ENCODE measurements at places on chromosomes 2 and 18. TPM values are rescaled to one million over a fixed set of nuclear protein-coding genes. Genes with fewer than 3 reads are reported as not detected.

The TBR1 gene
- not detected for total RNA-seq

The GTF2A1L gene
- total RNA-seq, result not detected

The EVA1A gene
- 63.5 TPM for total RNA-seq

The GKN2 gene
- total RNA-seq, result 11.2 TPM

The RNF103 gene
- 20.1 TPM for total RNA-seq

The NMUR1 gene
- 1.6 TPM for total RNA-seq

The BBS5 gene
- total RNA-seq, result 7.0 TPM

The CRYBA2 gene
- total RNA-seq, result not detected

The RGPD6 gene
- 54.6 TPM for total RNA-seq

- DNase-seq, result no peak
These were observed 118.7 kb downstream of the SPTBN1 start for GRCh38 chr2:54574860-54575247.

- DNase-seq, result no peak
These were observed 40.6 kb downstream of the IWS1 start for GRCh38 chr2:127485694-127486071.

DNA sequence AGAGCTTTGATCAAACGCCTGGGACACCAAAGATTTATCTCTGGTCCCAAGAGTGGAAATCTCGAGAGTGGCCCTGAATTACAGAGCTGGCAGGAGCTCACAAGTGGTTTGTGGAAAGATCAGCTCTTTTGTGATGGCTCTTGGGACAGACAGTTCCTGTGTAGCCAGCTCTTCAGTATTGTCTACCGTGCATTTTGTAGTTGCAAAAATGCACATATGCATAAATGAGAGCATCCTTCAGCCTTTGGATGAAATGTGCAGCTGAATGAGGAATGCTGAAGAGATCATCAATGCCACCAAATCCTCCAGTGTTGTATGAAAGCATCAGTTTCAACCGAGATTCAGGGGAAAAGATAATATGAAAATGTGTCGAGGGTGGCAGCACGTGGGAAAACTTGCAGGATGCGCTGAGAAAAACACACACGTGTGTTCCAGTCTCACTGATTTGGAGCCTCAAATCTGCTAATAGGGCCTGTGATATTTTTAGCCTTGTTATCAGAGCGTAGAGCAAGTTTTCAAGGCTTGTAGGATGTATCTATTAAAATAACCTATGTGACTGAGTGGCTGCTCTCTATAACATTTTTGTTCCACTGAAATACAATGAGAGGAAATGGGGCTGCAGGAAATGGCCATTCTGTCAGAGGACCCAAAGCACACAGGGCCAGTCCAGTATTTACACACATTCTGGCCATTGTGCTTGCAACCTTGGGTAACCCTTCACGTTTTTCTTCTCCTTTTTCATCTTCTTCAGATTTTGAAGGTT, 138.7 kb downstream of the PRKCE start:
- DNase-seq, result no peak

DNA sequence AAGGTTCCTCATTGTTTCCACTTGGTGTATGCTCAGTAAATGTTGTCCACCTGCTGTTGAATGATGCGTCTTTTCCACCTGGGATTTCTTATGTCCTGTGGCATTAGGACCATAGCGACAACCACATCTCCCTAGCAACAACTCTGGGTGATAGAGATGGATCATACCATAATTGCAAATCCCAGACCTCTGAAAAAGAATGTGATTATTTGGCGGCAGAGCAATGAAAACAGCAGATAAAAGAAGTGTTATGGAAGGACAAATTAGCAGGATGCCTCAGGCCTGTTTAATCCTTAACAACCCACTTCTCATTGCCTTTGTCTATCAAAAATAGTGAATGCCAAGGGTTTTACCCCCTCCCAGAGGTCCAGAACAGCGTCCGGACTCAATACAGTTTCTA, 278.9 kb downstream of the TSN start:
- DNase-seq, result no peak

DNA sequence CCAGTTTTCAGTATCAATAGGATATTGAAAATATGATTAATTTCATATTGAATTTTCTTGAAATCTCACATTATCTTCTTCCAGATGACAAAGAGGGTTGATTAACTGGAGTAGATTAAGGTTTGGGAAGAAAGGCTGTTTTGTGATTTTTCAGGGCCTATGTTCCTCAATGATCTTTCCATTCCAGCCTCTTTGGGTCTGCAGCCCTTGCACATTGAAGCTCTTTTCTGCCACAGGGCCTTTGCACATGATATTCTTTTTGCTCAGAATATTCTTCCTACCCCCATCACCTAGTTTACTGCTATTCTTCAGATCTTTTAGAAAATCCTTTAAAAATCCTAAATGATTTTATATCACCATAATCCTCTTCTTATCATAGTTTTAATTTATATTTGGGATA, 449.6 kb downstream of the PLCL1 start:
- DNase-seq, result no peak

DNA sequence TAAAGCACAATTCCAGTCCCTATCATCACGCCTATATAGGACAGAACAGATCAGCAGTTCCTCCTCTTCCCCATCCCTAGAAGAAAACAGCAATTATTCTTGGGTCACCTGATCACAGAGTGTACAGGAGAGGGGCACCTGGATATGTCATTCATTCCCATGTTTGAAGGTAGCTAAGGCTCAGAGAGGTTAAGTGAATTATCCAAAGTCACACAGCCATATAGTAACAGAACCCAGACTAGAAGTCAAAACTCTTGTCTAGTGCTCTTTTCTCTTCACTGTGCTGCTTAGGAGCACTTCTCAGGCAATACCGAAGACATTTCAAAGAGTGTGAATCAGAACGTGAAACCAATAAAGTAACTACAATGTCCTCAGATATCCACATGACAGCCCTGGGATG, 93.0 kb upstream of the ATL2 start:
- DNase-seq, result no peak

- DNase-seq, result no peak
These were observed 121.0 kb downstream of the MYO3B start for GRCh38 chr2:170298861-170299429.

DNA sequence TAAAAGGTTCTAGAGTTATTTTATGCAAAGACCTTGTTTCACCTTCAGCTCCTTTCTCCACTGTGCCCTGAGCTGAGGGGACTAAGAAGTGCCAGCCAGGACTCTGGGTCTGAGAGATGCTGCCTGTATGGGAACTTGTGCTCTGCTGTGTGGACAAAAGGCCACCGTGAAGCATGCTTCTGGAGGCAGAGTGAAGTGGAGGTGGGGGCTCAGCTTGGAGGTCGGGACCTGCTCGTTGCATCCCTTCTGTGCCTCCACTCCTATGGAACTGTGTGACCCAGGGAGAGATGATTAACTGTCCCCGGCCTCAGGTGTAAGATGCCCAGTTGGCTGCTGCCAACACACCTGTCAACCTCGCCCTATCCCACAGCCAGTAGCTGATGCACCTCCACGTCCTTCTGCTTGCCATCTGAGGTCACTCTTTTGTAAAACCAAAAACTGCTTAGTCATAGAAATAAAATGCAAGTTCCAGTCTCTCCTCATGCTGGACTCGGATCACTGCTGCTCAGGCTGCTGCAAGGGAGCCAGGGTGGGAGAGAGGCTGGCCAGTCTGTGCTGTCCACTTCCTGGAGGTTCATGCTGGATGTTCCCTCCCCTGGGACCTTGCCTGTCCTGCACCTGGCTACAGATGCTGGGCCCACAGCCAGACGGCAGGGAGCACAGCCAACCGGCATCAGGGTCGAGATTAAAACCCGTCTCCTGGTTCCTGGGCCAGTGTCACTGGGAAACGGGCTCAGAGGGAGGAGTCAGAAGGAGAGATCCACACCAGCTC, 113.2 kb downstream of the ACKR3 start:
- no peak for DNase-seq

- no peak for DNase-seq
These were observed 1508.5 kb upstream of the NXPH2 start for GRCh38 chr2:140288726-140289125.

DNA sequence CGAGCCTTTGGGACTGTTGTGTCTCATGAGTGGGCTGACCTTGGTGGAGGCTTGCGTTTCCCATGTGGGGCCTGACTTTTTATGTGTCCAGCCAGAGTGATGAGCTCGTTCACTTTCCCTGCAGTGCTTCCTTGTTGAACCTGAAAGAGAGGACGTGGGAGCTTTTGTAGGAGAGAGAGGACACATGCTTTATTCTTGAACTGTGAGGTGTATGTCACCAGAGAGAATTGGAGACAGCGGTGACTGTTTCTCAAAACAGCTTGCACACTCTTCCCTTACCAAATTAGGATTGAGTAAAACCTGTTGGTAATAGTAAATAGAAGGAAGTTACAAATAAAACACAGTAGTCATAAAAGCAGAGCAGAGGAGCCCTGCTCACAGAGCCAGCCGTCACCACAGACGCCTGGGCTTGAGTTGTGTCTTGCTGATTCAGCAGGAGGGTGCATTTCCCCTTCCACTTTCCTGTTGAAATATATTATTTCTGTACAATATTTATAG, 60.7 kb downstream of the INPP4A start:
- peak; percentile 70 for DNase-seq

DNA sequence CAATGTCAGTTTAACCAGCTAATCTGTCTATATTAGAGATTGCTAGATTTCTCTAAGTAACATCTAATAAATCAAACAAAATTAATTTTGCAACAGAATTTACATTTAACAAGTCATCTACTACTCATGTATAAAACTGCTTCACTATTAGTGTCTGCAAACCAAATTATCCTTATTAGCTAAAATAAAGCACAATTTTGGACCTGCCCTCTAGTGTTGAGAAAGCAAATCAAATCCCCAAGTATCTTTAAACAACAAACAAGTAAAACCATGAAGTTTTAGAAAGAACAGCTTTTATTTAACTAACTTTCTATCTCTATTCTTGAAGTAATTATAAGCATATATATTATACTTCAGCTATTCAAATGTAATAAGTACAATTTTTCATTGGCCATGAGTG, 113.1 kb upstream of the SP3 start:
- DNase-seq, result no peak

- no peak for DNase-seq
These were observed 6.0 kb upstream of the NEDD4L start for GRCh38 chr18:58038063-58038462.

- no peak for DNase-seq
These were observed 104.8 kb downstream of the TANC1 start for GRCh38 chr2:159073256-159073655.

GRCh38 chr2:195094330-195094729, 562.7 kb upstream of the SLC39A10 start:
- DNase-seq, result no peak

GRCh38 chr2:220241423-220241822, 614.0 kb downstream of the SLC4A3 start:
- DNase-seq, result no peak

- no peak for DNase-seq
These were observed 147.8 kb downstream of the KCNE4 start for GRCh38 chr2:223199531-223200515.

DNA sequence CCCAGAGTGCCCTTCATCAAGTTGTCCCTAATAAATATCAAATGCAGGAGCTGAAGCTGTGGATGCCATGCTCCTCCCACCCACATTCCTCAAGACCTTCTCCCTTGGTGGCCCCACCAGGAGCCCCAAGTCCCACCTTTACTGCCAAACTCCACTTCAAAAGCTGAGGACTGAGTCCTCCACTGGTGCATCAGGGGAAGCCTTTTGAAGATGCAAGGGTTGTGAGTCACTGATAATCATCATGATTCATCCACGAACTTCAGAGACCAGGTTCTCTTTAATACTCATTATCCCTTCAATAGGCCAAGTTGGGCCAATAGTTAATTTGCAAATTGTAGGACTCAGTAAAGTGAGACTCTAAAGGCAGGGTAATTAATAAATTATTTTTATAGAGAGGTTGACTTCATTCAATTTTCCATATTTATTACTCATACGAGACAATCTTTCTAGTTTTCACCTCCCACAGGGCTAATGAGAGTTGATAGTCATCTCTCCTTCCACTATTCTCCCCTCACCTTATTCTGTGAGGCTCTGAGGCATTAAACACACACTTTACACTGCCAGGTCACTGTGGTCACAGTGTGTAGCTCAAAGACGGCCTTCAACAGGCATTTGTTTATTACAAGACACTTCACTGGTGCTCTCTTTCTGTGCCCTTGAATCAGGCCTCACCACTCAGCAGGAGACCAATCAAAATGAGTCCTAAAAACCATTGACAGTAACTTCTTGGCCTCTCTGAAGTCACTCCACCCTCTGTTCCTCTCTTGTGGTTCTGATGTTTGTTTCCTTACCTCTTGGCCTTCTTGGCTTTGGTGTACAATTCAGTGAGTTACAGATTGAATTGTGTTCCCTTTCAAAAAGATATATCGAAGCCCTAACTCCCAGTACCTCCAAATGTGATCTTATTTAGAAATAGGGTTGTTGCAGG, 99.9 kb downstream of the TRIB2 start:
- no peak for DNase-seq

DNA sequence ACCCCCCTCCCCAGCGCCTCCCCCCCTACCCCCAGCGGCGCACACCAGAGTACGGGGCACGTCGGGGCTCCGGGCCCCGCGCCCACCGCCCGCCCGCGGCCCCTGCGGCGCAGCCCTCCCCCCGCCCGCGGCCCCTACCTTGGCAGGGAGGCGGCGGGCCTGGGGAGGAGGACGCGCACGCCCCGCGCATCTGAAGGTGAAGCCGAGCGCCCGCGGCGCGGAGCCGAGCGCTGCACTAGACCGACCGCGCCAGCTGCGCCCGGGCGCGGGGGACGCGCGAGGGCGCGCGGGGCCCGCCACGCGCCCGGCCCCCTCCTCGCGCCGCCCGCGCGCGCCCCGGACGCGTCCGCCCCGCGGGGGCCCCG, at the start of gene ZNF516:
TSS of gene ZNF516 (minus strand) at position 237 of the 365 bp plus-strand sequence. CDS start 52,188 bp downstream, outside the sequence.
- peak; percentile 59 for DNase-seq

DNA sequence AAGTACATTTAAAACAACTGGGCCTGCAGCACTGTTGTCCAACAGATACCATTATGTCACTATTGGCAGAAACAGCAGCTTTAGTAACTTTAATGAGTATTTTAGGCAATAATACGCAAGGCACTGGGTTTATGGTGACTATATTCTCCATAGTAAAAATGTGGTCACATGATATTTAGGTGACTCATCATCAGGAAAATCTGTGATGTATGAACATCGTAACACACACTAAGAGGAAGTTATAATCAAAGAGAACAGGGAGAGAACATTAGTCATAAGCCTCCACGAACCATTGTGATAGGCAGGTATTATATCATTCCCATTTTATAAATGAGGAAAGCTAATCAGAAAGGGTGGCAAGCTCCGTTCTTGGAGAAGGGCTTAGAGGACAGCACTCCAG, 36.9 kb downstream of the RAPH1 start:
- no peak for DNase-seq

- no peak for DNase-seq
These were observed 70.3 kb upstream of the NOSTRIN start for GRCh38 chr2:168732100-168732499.

GRCh38 chr2:219563271-219563928, 7.9 kb downstream of the OBSL1 start:
- DNase-seq, result no peak

GRCh38 chr18:9823805-9824473, 61.8 kb upstream of the TXNDC2 start:
- no peak for DNase-seq

- no peak for DNase-seq
These were observed 12.4 kb downstream of the CNNM4 start for GRCh38 chr2:96772903-96773671.
